ENCODE measurements at places on chromosomes 4 and X.
A peak's percentile ranks its signal among the peaks of the same experiment; 100 is the strongest.

GRCh38 chrX:115592997-115593734, 32.2 kb downstream of the PLS3 start:
- no peak for DNase-seq

- no peak for DNase-seq
These were observed 12.4 kb downstream of the LYAR start for GRCh38 chr4:4277531-4277930.

- no peak for DNase-seq
These were observed 18.5 kb downstream of the OTUD5 start for GRCh38 chrX:48938721-48939425.

GRCh38 chr4:48804584-48805301, 24.7 kb upstream of the FRYL start:
- no peak for DNase-seq

GRCh38 chr4:102466298-102466697, 34.9 kb upstream of the NFKB1 start:
- DNase-seq = no peak

- no peak for DNase-seq
These were observed 570.4 kb downstream of the PRR32 start for GRCh38 chrX:127389900-127390299.

- DNase-seq = no peak
These were observed 235.4 kb downstream of the GPC3 start for GRCh38 chrX:133749951-133750350.

GRCh38 chrX:107715331-107716117, 60.1 kb downstream of the TSC22D3 start:
- no peak for DNase-seq

- peak; percentile 94 for DNase-seq
These were observed 159.6 kb downstream of the SOWAHB start for GRCh38 chr4:76738086-76738931.

GRCh38 chr4:120554086-120554485, 368.4 kb downstream of the PRDM5 start:
- no peak for DNase-seq

- no peak for DNase-seq
These were observed 279.8 kb downstream of the STIM2 start for GRCh38 chr4:27140486-27140885.

- DNase-seq = peak; percentile 30
These were observed 842.1 kb upstream of the HTR2C start for GRCh38 chrX:113741744-113742143.

- DNase-seq = no peak
These were observed 9.6 kb upstream of the SLAIN2 start for GRCh38 chr4:48331577-48332330.

DNA sequence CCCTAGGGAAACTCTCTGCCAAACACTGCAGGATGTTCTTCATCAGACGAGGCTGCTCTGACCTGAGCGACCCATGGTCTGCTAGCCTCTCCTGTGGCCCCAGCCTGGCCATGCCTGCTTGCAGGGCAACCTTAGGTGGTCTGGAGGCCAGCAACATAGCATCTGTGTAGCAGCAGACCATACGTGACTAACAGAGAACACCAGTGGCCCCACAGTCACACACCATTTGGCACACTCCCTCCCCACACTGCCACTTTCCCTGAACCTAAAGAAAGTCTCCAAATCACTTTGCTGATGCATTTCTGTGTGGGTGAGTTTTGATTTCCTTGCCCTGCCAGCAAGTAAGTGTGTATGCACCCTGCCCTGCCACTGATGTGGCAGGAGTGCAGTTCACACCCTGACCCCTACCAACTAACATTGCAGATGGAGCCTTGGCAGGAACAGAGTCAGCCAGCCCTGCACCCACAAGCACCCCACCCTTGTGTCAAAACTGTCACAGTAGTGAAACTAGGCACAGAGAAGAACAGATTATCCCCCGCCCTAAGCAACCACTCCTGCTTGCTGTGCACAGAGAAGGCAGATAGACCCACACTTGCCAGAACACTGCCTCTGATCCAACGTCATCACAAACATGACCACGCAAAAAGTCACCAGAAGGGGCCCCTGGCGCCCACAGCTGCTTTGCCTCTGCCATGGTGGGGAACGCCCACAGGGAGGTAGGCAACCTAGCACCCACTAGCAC, 249.1 kb downstream of the SPIN4 start:
- no peak for DNase-seq

- DNase-seq = no peak
These were observed 61.6 kb upstream of the GYPA start for GRCh38 chr4:144202081-144202480.

DNA sequence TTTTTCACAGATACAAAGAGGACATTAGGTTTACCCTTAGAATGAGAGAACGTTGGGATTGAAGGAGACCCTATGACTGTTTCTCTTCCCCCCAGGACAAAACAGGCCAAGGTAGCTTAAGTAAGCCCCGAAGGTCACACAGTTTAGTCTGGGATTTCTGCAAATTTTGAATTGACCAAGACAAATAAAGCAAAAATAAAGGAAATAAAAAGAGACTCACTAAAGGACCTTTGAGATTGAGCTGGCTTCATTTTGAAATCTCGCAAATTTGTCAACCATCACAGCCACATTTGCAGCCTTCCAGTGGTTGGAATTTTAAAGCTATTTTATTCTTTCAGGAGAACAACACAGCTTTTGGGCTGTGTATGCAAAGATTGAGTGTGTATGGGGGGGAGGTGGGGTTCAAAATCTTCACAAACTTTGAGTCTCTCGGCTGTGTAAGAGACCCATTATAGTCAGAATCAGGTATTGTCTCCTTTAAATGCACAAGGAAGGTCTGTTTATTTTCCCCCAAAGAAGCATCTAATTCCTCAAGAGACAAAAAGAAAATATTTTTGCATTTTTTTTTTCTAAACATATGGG, 4.2 kb downstream of the TMSB4X start:
- DNase-seq = no peak

DNA sequence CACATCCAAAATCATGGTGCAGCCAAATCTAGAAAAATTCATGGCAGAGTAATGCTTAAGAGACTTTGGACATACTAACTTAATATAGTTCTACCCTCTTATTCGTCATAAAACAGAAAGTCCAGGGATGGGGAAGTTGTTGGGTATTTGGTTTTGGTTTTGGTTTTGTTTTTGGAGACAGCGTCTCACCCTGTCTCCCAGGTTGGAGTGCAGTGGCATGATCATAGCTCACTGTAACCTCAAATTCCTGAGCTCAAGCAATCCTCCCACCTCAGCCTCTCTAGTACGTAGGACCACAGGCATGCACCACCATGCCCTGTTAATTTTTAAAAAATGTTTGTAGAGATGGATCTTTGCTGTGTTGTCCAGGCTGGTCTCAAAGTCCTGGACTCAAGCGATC, 271.8 kb upstream of the TENM3 start:
- DNase-seq = no peak

DNA sequence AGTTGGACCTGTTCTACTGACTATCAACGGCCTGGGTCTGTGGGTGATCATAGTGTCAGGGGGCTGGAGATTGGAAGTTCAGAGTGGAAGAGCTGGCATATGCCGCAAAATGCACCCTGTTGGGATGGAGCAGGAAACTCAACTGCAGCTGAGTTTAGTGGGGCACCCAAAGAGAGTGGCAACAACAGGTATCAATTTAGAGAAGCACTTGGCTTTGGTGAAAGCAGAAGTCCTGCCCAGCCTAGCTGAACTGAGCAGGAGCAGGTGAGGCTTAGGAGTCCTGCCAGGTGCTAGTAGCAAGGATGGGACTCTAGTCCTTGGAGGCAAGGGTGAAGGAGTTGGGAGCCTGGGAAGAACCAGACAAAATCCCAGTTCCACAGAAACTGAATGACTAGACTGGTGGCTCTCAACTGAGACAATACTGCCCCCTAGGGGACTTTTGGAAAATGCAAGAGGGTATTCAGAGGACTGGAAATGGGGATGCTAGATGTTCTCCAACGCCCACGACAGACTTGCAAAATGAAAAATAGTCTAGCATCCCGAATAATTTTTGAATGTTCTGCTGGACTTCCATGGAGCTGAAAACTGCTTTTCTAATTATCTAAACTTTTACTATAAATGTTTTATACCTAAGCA, 49.4 kb downstream of the RTL9 start:
- no peak for DNase-seq

- DNase-seq = no peak
These were observed 14.0 kb downstream of the STOX2 start for GRCh38 chr4:183919141-183919540.

GRCh38 chr4:1604181-1604705, 79.9 kb downstream of the FAM53A start:
- no peak for DNase-seq

DNA sequence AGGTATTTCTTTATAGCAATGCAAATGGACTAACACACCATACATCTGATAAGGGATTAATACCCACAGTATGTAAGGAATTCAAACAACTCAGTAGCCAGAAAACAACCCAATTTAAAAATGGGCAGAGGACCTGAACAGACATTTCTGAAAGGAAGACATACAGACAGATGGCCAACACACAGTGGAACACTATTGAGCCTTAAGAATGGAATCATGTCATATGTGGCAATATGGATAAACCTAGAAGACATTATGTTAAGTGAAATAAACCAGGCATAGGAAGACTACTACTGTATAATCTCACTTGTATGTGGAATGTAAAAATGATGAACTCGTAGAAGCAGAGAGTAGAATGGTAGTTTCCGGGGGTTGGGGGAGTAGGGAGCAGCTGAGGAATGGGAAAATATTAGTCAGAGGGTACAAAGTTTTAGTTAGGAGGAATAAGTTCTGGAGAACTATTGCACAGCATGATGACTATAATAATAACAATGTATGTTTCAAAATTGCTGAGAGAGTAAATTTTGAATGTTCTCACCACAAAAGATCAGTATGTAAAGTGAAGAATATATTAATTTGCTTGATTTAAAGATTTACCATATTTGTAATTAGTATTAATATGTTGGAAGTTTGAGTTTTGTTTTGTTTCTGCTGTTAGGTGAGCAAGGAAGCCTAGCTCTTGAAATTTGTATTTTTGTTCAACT, 25.2 kb downstream of the WDR44 start:
- DNase-seq = no peak

DNA sequence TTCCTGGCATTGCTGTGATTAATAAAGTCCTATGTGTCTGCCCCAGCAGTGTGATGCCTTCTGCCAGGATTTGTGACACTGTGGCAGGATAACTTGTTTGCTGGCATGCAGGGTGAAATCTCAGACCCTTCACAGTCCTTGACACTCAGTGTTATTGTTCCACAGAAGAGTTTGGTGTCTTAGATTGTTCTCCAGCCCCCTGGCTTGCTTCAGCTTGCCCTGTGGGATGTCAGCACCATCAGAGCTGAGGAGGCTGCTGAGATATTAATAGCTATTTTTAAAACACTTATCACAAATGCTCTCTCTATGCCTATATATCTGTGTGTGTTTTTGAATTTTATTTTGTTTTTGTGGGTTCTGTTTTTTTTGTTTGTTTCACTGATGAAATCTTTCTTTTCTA, 136.9 kb downstream of the TSPAN5 start:
- DNase-seq = no peak

DNA sequence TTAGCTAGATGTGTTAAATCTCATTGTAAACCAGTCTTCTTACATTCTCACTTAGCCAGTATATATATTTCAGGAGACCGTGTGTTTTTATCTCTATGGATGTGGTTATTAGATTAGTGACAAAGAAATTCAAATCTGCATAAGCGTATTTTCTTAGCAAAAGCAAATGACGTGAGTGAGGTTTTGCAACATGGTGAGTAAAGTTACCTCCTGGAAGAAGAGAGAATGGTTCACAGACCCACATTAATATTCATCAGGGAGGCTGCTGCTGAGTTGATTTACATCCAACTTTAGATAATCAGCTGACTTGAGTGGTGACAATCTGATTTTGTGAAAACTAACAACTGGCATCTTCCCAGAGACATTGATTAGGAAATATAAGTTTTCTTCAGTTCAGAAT, 589.9 kb upstream of the GALNT7 start:
- DNase-seq = no peak

DNA sequence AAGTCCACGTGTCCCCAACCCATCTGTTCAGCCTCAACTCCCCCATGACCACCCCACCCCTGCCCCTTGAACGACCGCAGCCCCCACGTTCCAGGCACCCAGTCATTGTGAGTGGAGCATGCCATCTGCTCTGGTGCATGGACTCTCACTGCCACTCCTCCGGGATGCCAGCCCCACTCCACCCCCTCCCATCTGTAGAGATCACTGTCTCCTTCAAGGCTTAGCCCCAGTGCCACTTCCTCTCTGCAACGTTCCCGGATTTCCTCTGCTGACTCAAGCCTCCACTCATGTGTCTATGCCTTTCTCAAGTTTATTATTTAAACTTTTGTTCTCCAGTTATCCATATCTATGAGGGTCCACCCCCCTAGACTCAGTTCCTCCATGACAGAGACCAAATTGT, 54.0 kb downstream of the MAML3 start:
- no peak for DNase-seq

DNA sequence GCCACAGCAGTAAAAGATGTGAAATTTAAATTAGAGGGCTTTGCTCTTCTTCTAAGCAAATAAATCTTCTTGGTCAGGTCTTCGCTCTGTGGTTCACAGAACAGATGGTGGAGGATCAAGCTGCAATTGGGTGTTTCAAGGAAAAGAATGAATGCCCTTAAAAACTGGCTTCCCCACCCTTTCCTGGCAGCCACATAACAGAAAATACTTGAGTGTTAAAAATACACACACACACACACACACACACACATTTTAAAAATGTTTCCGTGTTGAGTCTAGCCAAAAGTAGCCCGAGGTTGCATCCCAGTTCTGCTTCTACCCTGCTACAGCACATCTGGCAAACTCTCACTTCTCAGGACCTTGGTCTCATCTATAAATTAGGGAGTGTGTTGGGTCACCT, 56.7 kb upstream of the FGFBP2 start:
- no peak for DNase-seq

GRCh38 chr4:39664828-39665731, 26.4 kb upstream of the SMIM14 start:
- peak; percentile 20 for DNase-seq

- DNase-seq = peak; percentile 18
These were observed 49.0 kb downstream of the SYTL5 start for GRCh38 chrX:38055170-38055847.

GRCh38 chr4:147617841-147618691, 869 bp downstream of the TMEM184C start:
- DNase-seq = no peak

- DNase-seq = no peak
These were observed 93.6 kb upstream of the RASGEF1B start for GRCh38 chr4:81565142-81565870.

- DNase-seq = peak; percentile 53
These were observed 29.5 kb downstream of the TAPT1 start for GRCh38 chr4:16196482-16197393.

DNA sequence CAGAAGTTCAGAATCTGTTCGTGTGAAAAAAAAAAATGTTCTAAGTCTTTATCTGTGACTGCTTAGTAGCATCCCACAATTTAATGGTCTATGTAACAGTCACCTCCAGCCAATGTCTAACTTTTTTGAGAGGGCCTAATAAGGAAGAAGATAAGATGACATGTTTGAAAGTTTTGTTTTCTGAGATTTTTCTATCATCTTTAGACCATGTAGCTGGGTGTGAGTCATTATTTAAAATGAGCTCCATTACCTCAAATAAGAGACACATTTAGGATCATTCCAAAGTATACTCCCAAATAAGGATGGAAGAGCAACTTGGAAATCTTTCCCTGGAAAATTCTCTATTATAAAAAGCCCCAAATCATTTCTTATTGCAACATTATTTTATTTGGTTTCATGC, 28.2 kb upstream of the MCF2 start:
- DNase-seq = no peak

- DNase-seq = no peak
These were observed 25.0 kb downstream of the FLNA start for GRCh38 chrX:154349359-154349935.
